ENCODE measurements at places on chromosomes 16 and 17. TPM values are rescaled to one million over a fixed set of nuclear protein-coding genes. Genes with fewer than 3 reads are reported as not detected.

The PSMC5 gene
- 66.0 TPM for total RNA-seq

The UMOD gene
- not detected for total RNA-seq

The NDUFAF8 gene
- total RNA-seq: 14.9 TPM

The SLC38A8 gene
- not detected for total RNA-seq

The RASD1 gene
- 5.4 TPM for total RNA-seq

The HIC1 gene
- total RNA-seq: 75.1 TPM

The SPATA32 gene
- total RNA-seq: not detected

The BTBD17 gene
- total RNA-seq: not detected

The KIF2B gene
- total RNA-seq: not detected

The EPX gene
- total RNA-seq: not detected

The MYOCD gene
- total RNA-seq: 0.25 TPM

The ADAP2 gene
- total RNA-seq: 0.77 TPM

The LRRC37A gene
- total RNA-seq: 0.51 TPM

The CCL4L2 gene
- not detected for total RNA-seq

The MPP3 gene
- 1.4 TPM for total RNA-seq

The C17orf67 gene
- total RNA-seq: 10.6 TPM

The ALDH3A1 gene
- under 0.01 TPM for total RNA-seq

The CUEDC1 gene
- total RNA-seq: 3.9 TPM

The RNF40 gene
- total RNA-seq: 41.0 TPM

The TPPP3 gene
- total RNA-seq: under 0.01 TPM

Data from dermis microvascular lymphatic vessel endothelial cell (primary cell).